ENCODE measurements at places on chromosomes 13 and 19.

DNA sequence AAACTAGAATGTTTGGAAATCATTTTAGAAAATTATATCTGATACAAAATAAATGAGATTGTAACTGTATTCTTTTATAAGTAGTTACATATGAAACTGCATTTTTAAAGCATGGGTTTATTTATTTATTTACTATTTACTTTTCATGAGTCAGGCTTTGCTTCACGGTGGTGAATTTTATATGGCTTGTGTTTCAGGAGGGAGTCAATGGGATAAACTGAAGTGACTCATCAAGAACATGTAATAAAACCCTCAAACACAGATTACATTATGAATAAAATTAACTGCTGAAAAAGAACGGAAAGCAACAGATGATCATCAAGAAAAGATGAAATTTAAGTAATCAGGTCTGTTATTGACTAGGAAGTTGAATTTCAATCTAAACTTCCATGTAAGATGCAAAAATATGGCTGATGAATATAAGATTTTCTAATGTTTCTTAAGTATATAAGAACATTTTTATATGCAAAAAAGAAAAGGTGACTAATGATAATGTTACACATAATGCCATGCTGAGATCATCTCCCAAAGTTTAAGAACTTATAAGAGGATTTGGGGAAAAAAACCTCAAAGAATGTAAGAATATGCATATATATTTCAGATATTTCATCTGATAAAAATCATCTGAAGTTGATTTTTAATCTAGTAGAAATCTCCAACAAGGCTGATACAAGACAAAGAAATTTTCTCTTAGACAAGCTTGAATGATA, 383.6 kb downstream of the SLITRK1 start:
- no peak for DNase-seq

GRCh38 chr13:33308863-33309262, 23.3 kb upstream of the STARD13 start:
- no peak for DNase-seq

DNA sequence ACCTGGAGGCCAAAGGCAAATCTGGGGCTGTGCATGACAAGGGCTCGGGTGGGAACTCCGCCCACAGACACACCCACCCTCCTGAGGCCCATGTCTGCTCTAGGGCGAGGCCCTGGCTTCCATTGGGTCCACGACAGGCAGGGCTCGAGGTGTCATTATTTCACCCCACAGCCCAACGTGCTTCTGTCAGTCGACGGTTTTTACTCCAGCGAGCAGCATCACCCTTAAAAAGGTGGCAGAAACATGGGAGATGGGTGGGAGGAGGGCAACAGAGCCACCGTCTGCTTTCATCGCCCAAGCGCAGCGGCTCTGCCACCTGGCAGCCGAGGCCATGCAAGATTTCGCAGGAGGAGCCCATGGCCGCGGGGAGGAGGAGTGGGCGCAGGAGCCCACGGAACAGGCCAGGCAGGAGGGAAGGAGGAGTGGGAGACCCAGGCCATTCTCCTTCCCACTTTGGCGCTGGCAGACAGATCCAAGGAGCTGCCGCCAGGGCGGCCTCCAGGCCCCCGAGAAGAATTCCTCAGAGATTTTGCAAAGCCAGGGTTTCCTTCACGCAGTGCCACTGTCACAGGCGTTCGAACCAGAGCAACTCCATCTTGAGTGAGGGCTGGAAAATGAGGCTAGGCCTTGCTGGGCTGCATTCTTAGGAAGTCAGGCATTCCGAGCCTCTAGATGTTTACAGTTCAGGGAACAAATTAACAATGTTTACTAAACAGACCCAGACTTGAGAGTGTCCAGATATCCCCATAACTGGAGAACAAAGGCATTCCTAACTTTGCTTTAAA, 49.3 kb upstream of the TUBGCP3 start:
- peak; percentile 50 for DNase-seq

- peak; percentile 93 for DNase-seq
Observed at GRCh38 chr13:30870049-30870884, 35.8 kb upstream of the MEDAG start.

DNA sequence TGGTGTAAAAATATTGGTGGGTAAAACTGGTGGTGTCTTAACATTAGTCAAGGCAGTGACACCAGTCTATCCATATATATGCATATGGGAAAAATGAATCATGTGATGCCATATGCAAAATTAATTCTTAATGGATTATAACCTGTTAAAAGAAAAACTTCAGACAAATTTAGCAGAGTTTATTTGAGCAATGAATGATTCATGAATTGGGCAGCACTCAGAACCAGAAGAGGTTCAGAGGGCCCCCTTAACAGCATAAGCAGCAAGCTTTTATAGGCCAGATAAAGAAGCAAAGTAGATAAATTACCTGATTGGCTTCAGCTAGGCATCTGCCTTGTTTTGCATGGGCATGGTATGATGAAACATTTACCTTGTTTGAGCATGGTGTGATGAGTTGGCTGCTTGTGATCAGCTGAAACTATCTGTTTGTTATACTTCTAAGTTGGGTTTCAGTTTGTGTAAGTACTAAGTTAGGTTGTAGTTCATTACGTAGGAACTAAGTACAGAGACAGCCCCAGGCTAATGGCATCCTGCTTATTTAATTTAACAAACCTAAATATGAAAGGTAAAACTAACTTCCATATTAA, 66.6 kb downstream of the DNAJC15 start:
- DNase-seq = no peak

All from mesendoderm (in vitro differentiated cells).